ENCODE measurements at places on chromosomes 13 and 19.

DNA sequence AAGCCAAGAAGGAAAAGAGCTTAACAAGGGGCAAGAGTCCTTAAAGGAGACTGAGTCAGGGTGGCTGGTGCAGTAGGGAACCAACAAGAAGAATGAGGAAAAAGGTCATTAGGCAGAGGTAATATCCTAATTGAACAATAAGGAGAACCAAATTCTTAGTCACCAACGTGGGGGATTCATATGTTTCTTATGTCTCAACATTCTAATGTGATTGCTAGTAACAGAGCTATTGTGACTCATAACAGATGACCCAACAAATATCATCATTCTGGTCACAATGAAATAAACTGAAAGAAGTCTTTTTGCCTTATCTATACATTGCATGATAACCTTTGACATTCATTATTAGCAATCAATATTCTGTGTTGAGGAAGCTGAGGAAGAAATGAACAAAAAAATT, 101.6 kb downstream of the RAP2A start:
- no peak for DNase-seq

GRCh38 chr19:19461306-19461670, 54.1 kb downstream of the TSSK6 start:
- DNase-seq: no peak

GRCh38 chr19:50461066-50461875, 15.0 kb upstream of the EMC10 start:
- DNase-seq: no peak

DNA sequence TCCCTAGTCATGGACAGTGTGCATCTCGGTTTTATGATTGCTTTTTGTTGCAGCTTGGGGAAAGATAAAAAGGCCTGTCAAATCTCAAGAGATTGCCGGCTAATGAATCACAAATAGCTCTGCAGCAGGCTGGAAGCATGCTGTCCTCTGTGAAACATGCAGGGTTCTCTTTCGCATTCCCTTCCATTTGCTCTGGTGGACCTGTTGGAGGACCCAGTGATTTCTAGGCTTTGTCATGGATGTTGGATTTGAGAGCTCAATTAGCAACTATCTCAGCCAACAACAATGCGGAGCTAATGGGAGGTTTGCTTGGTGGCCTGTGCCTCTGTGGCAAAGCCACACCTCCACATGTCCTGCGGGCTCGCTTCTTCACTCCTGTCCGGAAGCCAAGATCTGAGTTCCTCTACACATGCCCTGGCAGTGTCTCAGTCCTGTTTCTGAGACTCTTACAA, 418.1 kb upstream of the ARGLU1 start:
- no peak for DNase-seq

DNA sequence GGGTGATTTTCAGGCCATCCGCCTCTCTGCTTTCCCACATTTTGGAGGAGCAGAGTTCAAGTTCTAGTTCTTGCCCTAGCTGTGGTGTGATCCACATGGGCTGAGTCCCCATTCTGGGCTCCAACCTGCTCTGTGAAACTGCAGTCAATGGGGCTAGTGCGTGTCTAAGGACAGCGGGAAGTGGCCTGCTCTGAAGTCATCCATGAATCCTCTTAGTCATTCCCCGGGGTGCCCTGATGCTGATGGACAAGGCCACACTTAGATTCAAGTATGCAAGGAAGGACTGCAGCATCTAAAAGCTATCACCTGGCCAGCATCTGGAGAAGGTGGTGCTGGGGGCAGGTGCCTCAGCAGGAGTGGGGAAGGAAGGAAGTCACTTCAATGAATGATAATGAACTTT, 94.6 kb downstream of the TSHZ3 start:
- DNase-seq: no peak

- DNase-seq: no peak
These were observed 256.4 kb upstream of the STARD13 start for GRCh38 chr13:33541962-33542308.

GRCh38 chr19:46442808-46443450, 14.2 kb upstream of the PNMA8C start:
- no peak for DNase-seq

DNA sequence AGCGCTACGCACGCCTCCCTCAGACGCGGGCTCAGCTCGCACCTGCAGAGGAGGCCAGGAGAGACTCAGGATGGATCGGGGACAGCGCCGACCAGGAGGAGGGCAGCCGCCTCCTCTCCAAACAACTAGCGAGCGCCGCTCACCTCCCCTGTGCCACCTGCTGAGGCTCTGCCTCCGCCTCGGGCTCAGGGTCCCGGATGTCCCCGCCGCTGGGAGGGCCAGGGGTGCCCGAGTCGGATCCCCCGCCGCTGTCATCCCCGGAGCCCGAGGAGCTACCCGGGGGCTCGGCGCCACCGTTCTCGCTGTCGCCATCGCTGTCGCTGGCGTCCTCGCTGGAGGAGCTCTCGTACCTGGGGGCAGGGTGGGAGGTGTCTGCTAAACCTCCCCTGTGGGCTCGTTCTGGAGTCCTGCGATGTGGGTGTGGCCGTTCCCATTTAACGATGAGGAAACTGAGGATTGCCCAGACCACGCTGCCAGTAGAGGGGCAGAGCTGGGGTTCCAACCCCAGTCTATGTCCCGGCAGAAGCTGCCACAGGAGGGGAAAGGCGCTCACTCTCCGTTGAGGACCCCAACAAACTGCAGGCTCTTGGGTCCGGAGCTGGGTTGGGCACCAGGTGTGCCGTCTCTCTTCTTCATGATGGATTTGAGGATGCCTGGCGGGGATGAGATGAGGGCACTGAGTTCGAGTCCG, 9.2 kb downstream of the KANK3 start:
- no peak for DNase-seq

GRCh38 chr19:16516381-16516780, 20.2 kb downstream of the C19orf44 start:
- DNase-seq: no peak

DNA sequence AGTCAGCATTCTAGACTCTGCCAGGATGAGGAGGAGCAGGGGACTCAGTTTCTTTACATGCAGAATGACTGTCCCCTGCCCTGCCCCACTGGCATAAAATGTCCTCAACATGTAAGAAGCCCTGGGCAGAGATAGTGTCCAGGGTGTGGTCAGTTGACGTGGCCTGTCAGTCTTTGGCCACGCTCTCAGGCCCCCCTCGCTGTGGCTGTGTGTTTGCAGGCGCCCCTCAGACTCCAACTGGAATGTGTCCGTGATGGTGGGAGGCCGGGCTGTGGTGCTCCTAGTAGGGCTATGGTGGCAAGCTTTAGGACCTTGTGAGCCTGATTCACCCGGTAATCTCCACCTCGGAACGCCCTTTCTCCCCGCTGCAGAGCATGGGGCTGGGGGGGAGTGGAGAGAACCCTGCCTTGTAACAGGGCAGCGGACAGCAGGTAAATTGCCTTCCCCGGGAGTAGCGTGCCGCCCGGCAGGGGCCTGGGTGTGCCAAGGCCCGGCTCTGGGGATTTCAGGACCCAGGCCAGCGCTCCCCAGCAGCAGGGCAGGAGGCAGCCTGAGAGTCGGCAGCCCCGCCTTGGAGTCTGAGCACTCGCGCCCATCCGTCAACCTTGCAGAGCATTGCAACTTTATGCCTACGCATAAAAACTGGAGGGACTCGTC, 62.3 kb downstream of the CHST8 start:
- DNase-seq: no peak

DNA sequence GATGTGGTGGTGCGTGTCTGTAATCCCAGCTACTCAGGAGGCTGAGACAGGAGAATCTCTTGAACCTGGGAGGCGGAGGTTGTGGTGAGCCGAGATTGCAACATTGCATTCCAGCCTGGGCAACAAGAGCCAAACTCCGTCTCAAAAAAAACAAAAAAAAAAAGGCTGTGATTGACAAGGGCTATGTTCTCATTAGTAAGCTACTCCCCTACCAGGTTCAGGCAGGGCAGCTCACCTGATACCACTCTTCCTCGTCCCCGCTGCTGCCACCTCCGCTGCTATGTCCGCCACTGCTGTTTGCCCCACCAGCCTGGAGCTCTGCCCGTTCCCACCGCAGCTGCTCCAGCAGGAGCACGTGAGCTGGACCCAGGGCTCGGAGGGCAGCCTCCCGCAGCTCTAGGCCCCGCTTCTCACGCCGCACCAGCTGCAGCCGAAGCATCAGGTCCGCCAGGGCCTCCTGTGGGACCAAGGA, 9.4 kb downstream of the USHBP1 start:
- no peak for DNase-seq

- DNase-seq: peak; percentile 31
These were observed 14.8 kb downstream of the OPA3 start for GRCh38 chr19:45569619-45570421.

- no peak for DNase-seq
These were observed 4.7 kb downstream of the CCDC8 start for GRCh38 chr19:46408664-46409039.

DNA sequence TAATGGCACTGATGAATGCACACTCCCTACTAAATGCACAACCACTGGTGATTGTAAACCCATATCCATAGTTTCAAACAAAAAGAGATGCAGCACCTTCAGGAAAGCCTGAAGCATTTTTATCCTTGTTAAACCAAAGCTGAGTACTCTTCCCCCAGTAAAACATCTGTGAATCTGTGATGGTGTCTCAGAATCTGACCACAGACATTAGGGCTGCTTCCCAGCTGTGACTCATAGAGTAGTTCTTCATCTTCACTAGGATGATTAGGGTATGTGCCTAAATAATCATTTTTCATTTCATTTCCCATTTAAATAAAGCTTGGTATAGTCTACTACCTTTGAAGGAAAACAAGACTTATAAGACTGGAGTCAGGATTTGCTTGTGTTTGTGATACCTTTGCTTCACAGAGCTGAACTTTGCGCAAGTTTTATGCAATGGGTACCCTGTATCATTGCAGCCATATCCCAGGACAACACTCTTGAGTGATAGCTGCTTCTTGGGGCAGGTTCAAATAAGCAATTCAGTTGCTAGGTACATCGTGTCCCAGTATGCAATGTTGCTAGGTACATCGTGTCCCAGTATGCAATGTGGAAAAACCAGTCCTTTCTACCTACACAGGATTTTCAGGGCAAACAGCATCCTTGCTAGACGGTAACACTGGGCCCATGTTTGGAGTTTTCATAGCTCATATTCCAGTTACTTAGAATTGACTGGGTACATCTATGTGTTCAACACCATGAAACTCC, 277.1 kb downstream of the IRS2 start:
- no peak for DNase-seq

- DNase-seq: no peak
These were observed 376.1 kb downstream of the LMO7 start for GRCh38 chr13:76012091-76012721.

GRCh38 chr13:39281539-39282150, 243.4 kb downstream of the NHLRC3 start:
- no peak for DNase-seq

DNA sequence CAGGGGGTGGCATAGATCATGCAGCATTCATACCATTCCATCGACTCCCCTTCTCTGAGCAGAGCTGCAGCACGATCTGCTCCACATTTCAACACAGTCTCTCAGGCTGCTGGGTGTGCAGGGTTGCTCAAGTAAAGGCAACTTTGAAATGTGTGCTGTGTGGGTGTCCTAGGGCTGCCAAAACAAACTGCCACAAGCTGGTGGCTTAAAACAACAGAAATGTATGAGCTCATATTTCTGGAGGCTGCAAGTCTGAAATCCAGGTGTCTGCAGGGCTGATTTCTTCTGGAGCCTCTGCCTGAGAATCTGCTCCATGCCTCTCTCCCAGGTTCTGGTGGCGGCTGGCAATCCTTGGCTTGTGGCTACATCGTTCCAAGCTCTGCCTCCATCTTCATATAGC, 63.7 kb upstream of the WDFY2 start:
- DNase-seq: no peak

GRCh38 chr19:47419030-47419783, at the start of gene MEIS3:
Gene MEIS3, minus strand, starts transcription at chr19:47419527. Its CDS starts 446 bp downstream, at chr19:47419081.
- no peak for DNase-seq

Data from activated naive CD4-positive, alpha-beta T cell (primary cell).